NB4 (cell line): ENCODE measurements at places on chromosomes 12 and 14.

DNA sequence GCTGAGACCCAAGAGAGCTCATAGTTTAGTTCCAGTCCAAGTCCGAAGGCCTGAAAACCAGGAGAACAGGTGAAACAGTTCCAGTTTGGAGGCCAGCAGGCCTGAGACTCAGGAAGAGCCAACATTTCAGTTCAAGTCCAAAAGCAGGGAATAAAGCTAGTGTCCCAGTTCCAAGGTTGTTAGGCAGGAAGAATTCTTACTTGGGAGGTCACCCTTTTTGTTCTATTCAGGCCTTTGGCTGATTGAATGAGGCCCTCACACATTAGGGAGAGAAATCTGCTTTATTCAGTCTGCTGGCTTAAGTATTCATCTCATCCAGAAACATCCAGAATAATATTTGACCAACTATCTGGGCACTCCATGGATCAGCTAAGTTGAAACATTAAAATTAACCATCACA, 294.6 kb downstream of the PCNX1 start:
- DNase-seq: no peak

GRCh38 chr14:65002586-65003210, 16.0 kb downstream of the FNTB start:
- DNase-seq: peak; percentile 53

DNA sequence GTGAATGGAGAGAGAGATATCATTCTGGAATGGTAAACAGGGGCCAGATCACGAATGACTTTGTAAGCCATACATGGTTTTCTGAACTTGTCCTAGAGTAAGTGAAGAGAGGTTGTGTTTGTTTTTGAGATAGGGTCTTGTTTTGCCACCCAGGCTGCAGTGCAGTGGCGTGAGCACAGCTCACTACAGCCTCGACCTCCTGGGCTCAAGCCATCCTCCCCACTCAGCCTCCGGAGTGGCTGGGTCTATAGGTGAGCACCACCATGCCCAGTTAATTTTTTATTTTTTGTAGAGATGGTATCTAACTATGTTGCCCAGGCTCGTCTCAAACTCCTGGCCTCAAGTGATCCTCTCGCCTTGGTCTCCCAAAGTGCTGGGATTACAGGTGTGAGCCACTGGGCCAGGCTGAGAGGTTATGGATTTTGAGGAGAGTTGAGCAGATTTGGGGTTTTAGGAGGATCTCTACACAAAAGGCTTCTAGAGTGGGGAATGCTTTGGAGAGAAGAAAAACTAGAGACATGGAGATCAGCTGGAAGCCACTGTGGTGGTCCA, 19.7 kb upstream of the GPRC5A start:
- DNase-seq: no peak

- DNase-seq: no peak
These were observed 15.6 kb downstream of the APOBEC1 start for GRCh38 chr12:7650091-7650490.

DNA sequence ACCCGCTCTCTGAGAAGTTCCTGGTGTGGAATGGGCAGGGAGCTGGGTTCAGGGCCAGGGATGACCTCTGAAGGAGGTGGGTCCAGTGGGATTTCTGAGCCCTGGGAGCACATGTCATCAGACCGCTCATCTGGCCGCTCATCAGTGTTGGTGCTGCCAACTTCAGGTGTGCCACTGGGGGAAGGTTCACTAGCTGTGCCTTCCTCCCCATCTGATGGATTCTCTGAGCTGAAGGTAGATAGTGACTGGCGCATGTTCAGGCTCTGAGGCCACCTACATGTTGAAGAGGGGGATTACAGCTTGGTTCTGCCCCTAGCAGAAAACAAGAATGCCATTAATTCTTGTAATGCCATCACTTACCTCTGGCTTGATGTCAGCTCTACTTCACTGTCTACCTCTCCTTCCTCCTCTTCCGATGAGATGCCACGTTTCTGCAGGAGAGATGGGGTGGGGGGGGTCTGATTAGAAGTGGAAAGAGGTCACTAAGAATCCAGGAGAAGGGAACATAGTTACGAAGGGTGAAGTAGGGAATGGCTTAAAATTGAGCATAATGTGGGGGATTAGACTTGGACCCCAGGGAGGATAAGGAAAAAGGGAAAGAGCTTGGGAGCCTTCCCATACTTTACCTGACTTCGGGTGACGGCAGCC, 17.2 kb downstream of the MAP3K12 start:
- peak; percentile 55 for DNase-seq

DNA sequence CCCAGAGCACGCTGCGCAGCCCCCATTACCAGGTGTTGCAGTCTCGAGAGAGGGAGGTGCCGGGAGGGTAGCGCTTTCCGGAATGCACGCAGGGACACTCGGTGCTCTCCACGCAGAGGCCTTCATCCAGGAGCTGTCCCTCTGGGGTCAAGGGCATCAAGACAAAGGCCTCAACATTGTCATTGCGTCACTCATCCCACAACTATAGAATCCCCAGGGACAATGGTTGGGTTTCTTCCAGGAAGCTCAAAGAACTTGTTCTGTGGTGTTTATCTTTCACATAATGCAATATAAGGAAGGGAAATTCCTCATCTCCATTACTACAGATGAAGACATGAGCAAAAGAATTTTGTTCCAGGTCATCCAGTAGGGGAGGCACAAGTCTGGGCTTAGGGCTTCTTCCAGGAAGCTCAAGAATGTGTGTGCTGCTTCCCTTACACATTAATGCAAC, 52.1 kb downstream of the VWF start:
- peak; percentile 26 for DNase-seq
